Stimulated activated CD4-positive, alpha-beta T cell treated with anti-CD3 and anti-CD28 coated beads, Interleukin-4, amount 100 ng/mL, for 4 hours (primary cell): ENCODE measurements at places on chromosomes 2 and 18.

- DNase-seq: no peak
Measured at GRCh38 chr2:181142514-181142913, 162.1 kb downstream of the UBE2E3 start.

- DNase-seq: no peak
Measured at GRCh38 chr2:234189786-234190300, 139.3 kb downstream of the SPP2 start.

DNA sequence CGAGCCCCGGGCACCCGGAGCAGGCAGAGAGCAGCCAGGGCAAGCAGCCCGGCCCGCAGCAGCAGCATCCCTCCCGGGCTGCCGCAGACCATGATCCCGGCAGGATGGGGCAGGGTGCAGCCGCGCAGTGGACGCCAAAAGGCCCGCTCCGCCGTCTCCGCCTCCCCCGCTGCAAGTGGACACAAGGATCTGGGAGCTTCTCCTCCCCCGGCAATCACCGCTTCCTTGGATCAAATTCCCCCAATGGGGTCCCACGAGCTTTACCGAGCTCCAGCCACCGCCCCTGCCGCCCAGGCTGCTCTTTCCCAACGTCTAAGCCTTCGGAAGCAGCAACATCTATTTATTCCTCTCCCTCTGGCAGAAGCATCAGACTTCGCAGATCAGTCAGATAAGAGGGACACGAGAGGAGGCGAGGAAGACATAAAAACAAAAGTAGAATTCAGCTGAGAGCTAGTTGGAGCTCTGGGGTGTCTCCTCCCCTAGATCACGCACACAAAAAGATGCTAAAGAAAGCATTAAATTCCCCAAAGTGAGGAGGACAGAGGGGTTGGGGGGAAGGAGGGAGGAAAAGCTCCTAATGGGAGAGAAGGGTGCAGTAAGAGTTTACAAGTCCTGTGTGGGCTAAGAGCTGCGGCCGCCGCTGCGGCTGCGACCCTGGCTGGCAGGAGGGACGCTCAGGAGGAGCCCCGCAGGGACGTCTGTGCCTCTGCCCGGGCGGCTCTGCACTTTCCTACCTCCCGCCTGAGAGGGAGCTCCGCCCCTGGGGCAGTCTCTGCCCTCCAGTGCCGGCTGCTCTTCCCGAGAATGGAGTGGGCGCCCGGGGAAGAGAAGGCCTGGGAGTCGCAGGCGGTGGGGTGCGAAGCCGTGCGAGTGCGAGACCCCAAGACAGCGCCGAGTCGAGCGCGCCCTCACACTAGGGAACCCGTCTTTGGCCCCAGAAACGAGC lies at the start of gene FRZB:
Gene FRZB (minus strand): TSS at position 177 of the 946 bp plus-strand sequence. CDS start 85 bp downstream, at position 92.
- no peak for DNase-seq

- no peak for DNase-seq
Measured at GRCh38 chr2:158990397-158991214, 22.2 kb downstream of the TANC1 start.

DNA sequence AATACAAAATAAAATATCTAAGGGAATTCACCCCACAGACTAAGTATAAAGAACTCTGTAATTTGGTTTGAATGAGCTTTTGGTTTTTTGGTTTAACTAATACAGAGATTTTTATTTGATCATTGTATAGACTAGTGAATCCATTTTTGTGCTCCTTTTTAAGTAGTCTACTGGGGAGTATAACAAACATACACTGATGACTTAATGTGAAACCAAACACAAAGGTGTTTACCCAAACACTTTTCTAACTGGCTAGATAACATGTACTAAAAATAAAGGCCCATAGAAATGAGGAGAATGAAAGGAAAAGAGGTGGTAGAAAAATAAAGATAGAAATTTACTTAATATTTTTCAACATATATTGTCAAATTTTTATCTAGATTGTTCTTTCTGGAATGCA lies 146.0 kb downstream of the NRXN1 start:
- DNase-seq: no peak

DNA sequence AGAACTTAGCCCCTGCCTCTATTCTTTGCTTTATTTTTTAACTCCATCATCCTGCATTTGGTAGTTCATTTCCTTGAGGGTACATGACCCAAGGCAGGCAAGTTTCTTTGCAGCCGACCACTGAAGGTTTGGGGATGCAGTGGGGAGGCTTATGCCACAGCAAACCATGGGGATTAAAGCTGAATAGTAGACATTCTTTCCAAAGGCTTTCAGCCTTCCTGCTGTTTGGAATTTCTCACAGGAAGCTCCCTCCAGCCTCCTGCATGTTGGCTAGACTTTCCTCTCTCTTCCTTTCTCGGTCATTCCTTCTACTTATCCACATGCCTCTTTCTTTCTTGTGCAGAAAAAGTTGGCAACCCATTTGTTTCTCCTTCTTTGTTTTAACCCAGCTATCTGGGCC lies 77.3 kb downstream of the SOCS6 start:
- DNase-seq: no peak

- DNase-seq: no peak
Measured at GRCh38 chr2:3598912-3599854, 4.3 kb downstream of the COLEC11 start.

DNA sequence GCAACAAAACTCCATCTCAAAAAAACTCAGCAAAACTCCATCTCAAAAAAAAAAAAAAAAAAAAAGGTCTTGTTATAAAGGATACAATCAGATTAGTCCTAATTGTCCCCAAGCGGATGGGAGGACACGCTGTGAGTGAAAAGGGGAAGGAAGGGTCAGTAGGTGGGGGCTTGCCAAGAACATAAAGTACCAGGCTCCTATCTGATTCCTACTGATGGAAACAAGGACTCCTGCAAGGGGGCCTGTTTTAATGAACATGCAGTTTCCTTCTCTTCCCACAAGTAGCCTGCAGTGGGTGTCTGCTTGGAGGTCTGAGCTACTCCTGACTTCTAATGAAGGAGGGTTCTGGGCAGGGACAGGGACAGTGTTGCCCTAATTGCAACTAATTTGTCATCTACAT lies 7.9 kb downstream of the SCG2 start:
- no peak for DNase-seq

- no peak for DNase-seq
Measured at GRCh38 chr2:19987936-19988335, 2.0 kb downstream of the WDR35 start.

DNA sequence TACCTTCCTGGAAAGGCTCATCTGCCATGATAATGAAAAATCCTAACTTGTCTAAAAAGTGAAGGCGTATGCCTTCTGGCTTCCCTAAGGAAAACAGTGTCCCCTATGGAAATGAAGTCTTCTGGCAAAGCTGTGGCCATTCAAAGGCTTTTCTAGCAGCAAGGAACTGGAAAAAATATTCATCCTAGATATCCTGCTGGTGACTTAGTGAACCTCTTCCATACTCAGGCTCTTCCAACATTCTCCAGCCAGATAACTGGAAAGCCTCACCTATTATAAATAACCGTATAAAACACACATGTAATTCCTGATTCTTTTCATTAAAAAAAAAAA lies 84.7 kb downstream of the RBMS1 start:
- DNase-seq: no peak

DNA sequence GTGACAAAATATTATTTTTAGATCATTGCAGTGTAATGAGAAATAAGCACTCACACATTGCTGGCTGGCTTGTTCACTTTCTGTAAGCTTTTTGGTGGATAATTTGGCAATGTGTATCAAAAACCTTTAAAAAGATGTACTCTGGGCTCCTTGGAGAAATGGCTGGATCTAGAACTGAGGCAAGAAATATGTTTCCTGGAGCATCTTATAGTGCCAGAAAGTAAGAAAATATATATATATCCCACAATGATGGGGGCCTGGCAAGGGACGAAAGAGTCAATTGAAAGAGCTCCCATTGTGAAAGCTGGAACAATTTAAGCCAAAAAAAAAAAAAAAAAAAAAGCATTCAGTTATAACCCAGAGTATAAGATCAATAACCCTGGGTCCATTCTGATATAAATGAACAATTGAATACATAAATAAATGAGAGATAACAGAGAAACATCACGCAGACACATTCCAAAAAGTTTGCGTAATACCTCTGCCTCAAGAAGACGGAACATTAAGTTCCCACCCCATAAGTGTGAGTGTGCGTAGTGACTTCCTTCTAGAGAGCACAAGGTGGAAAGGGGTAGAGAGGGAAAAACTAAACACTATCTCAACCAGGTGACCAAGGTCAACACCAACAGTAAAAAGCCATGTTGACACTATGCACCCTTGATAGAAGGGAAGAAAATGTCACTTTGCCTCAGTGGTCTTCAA lies 77.5 kb downstream of the BIN1 start:
- DNase-seq: no peak
